ENCODE measurements at places on chromosomes 11 and 22.

- DNase-seq, result no peak
Observed at GRCh38 chr11:46290011-46290410, 12.5 kb downstream of the CREB3L1 start.

DNA sequence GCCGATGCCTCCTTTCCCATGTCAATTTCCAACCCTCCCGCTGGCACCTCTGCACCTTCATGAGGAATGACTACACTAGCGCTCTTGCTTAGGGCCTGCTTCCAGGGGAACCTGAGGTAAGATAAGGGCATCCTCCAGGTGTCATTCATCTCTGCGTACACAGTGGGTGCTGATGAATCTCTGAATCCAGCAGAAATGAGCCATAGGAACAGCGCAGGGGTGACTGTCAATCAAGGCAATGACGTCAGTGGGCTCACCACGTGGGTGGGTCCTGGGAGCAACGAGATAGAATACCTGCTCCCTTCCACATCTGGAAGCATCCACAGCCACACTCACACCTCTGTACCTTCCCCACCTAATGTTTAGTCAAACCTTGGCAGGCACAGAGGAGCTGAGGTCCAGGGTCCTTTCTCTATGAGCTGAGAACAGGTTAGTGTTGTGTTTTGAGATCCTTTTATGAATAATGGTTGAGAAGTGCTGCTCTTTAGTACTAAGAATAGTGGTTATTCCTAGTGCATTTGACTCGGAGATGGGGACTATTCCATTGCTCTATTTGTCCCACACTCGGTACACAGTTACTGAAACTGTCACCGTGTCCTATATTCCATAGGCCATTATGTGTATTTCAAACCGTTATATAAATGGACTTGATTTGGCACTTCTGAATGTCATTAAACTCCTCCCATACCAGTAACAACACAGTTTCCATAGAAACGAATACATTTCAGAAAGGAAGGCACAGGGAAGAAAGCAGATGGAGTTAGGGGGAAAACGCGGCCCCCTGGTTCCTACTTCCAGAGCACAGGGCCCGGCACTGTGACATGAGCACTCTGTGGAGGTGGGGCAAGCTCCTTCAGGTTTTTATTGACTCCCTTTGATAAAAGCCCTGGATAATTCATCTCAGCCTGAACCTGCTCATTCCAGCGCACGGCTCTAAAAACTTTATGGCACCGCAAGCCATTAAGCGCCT, 193.4 kb downstream of the ST3GAL4 start:
- no peak for DNase-seq

GRCh38 chr22:41127451-41127850, 35.1 kb downstream of the EP300 start:
- DNase-seq, result no peak

- peak; percentile 32 for DNase-seq
Observed at GRCh38 chr11:64385945-64386704, 27.2 kb downstream of the RPS6KA4 start.

DNA sequence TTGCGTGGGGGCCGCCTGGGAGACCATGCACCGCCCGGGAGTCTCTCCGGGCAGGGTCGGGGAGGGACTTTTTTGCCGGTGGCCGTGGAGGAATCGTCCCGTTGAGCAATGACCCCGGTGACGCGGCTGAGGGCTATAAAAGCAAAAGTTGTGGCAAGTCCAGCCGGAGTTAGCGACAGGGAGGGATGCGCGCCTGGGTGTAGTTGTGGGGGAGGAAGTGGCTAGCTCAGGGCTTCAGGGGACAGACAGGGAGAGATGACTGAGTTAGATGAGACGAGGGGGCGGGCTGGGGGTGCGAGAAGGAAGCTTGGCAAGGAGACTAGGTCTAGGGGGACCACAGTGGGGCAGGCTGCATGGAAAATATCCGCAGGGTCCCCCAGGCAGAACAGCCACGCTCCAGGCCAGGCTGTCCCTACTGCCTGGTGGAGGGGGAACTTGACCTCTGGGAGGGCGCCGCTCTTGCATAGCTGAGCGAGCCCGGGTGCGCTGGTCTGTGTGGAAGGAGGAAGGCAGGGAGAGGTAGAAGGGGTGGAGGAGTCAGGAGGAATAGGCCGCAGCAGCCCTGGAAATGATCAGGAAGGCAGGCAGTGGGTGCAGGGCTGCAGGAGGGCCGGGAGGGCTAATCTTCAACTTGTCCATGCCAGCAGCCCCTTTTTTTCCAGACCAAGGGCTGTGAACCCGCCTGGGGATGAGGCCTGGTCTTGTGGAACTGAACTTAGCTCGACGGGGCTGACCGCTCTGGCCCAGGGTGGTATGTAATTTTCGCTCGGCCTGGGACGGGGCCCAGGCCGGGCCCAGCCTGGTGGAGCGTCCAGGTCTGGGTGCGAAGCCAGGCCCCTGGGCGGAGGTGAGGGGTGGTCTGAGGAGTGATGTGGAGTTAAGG, at the start of gene NEAT1:
TSS of gene NEAT1 (plus strand) at position 166 of the 883 bp plus-strand sequence.
- peak; percentile 95 for DNase-seq

DNA sequence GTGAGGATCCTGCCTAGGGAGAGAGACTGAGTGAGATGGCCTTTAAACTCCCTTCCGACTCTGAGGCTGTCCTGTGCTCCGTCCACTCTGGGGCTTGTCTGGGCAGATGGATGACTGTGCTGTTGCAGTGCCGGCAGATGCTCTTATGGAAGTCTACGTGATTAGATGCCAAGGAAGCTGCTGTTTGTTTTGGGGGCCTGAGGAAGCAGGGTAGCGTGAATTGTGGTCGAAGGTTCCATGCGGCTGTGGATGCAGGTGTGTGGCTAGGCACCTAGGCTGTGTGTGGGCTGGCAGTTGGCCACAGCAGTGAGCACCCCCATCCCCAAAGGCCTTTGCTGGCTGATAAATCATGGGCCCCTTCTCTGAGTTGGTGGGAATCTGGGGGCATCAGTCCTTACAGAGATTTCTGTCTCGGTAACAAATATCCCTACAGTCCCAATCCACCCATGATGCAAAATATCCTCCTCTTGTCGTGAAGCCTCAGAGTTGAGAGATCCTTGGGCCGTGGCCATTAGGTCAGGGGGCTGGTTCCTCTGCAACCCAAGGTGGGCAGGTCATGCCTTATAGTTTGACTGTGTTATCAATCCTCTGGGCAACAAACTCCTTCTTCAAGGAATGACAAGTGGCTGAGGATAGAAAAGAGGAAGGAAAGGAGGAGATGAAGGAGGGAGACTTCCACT, 31.2 kb downstream of the AMPD3 start:
- DNase-seq, result no peak

DNA sequence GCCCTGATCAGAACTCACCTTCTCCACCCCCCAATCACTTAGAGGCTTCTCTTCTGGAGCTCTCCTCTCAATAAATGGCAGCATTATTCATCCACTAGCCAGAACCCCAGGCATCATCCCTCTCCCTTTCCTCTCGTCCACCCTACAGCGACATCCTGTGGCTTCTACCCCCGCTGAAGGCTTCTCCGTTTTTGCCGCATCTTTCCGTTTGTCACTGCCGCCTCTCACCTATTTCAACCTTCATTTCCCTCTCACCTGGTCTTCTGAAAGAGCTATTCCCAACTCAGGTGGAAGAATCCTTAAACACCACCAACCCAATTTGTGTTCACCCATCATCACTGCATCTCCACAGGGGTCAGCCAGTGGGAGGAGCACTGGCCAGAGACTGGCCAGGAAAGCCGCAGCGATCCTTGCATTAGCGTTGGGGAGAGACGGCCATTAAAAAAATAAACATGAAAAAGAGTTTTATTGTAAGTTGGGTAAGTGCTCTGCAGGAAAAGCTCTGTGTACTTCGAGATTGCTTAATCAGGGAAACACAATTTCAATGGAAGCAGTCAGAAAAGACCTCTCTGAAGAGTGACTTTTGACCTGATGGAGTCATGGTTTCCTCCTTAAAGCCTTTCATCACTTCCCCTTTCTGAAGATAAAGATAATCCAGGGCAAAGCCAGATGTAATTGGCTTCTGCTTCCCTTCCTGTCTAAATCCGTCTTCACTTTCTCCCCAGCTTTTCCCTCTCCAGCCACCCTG, 36.7 kb downstream of the SPATA19 start:
- no peak for DNase-seq

- no peak for DNase-seq
Observed at GRCh38 chr11:34363363-34364084, 5.7 kb upstream of the ABTB2 start.

DNA sequence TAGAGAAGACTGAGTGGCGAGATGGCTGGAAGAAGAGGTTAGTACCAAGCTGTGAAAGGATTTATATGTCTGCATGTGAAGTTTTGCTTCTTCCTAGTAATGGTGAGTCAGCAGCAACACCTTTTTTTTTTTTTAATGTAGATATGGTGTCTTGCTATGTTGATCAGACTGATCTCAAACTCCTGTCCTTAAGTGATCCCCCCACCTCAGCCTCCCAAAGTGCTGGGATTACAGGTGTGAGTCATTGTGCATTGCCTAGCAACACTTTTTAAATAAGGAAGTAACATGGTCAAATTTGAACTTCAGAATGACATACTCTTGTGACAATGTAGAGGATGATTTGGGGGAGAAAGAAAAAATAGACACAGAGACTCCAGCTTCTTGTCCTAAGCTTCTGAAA, 6.5 kb upstream of the CSTPP1 start:
- peak; percentile 68 for DNase-seq

- no peak for DNase-seq
Observed at GRCh38 chr22:17823226-17823625, 49.0 kb upstream of the BID start.

DNA sequence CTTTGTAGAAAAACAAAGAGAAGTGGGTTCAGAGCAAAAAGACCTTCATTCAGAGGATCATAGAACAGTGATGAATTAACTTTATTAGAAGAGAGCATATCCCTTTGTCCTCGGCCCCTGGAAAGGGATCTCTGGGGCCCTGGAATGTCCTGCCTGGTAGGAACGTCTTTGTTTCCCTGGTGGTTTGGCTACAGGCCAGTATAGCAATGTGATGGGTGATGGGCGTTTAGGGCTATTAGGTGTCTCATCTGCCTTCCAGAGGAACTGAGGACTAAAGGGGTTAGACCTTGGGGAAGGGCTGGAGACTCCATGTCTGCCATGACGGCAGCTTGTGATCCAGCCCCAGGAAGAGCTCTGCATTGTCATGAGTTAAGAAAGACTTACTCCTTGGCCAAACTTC, 9.1 kb downstream of the APOL4 start:
- peak; percentile 44 for DNase-seq

GRCh38 chr11:65479184-65480145, 19.4 kb upstream of the MALAT1 start:
- peak; percentile 77 for DNase-seq

- no peak for DNase-seq
Observed at GRCh38 chr11:108340973-108341372, 118.1 kb downstream of the ATM start.

GRCh38 chr11:10358696-10359095, 53.8 kb downstream of the ADM start:
- DNase-seq, result no peak

DNA sequence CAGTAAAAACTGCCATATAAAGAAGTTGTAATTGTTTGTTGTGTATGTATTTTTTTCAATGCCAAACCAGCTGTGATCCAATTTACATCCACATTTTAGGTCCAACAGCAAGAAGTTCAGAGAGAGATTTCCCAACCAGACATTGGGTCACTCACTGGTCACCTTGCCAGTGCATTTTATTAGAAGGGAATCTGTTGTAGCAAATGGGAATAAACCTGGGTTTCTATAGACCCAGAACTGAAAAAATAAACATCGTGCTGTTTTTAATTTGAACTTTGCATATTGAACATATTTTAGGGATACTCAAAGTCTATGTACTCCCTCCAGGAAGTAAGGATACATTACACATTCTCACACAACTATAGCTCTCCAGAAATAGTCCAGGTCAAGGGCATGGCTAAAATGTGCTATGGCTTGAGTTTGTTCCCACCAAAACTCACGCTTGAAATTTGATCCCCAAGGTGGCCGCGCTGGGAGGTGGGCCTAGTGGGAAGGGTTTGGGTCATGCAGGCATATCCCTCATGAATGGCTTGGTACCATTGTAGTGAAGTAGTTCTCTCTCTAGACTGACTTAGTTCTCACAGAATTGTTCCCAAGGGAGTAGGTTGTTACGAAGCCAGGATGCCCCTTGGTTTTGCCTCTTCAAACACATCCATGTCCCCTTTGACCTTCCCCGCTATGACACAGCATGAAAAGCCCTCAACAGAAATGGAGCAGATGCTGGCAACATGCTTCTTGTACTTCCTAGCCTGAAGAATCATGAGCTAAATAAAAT, 90.9 kb downstream of the RRAS2 start:
- DNase-seq, result no peak

DNA sequence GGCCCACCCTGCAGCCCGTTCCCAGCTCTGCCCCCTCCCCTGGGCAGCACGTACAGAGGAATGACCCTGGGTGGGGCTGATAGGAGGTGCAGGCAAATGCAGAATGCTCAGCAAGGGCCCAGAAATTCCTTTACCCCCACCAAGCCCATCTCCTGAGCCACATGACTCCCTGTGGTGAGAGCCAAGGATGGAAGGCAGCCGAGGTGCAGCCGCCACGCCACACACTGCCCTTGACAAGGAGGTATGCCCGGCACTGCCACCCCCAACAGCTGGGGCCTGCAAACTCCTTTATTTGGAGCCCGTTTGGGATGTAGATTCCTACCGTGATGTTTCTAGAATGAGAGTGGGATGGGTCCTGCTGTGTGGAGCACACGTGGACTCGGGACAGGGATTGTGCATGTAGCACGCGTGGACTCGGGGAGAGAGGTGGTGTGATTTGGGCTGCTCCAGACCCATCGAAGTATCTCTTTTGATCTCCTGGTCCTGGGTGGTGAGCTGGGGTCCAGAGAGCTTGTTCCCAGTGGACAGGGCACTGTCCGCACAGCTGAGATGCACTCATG, 12.9 kb downstream of the GTSE1 start:
- DNase-seq, result no peak

DNA sequence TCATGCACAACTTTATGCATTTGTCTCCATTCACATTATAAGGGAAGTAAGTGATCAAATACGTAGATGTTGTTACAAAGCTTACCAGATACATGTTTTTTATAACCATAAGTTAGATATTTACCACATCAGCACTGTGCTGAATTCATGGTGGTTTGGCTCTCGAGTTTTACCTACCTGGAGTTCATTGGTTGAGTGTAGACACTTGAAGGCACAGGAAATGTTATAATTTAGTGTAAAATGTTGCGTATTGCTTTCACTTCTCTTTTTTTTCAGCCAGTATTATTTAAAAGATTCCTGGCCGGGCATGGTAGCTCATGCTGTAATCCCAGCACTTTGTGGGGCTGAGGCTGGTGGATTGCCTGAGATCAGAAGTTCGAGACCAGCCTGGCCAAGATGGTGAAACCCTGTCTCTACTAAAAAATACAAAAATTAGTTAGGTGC, 53.1 kb upstream of the GRK2 start:
- no peak for DNase-seq

DNA sequence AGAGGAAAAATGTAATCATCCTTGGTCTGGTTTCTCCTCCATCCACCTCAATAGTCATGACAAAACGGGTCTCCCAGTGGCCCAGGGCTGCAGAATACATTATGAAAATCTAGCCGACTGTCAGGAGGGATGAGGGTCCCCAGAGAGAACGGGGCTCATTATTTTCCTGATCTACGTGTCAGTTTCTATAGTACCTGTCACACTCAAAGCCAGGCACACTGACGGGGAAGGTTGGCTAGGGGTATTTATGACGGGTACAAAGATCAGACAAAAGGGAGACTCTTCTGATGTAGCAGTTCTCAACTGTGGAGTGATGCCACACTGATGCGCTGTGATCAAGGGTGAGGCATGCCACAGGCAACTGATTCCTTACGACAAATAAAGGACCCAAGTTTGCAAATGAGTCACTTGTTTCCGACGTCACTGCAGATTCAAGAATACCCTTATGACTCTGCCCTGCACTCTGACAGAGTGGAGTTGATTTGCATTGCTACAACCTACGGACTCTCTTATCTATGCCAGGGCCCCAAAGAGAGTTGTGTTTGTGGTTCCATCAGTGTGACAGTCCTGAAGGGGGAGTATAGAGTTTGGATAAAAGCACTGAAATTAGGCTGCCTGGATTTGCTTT, 188.2 kb upstream of the TBCEL start:
- no peak for DNase-seq

Data from fibroblast of upper back skin (primary cell).